ENCODE measurements at places on chromosomes 12 and 14. TPM values are rescaled to one million over a fixed set of nuclear protein-coding genes. Genes with fewer than 3 reads are reported as not detected.

Gene GLTP
- 66.0 TPM for total RNA-seq

- no peak for DNase-seq
Measured at GRCh38 chr14:70709726-70710382, 68.1 kb downstream of the TTC9 start.

Gene XPOT
- 77.2 TPM for total RNA-seq

- DNase-seq: no peak
Measured at GRCh38 chr12:321606-322326, 59.1 kb upstream of the SLC6A13 start.

Gene TRMT61A
- 9.7 TPM for total RNA-seq

All from pulmonary artery endothelial cell (primary cell).